ENCODE measurements at places on chromosomes 1 and 21.
A peak's percentile ranks its signal among the peaks of the same experiment; 100 is the strongest.

- peak; percentile 27 for DNase-seq
Observed at GRCh38 chr1:151653397-151653796, 41.5 kb downstream of the SNX27 start.

GRCh38 chr1:87826681-87827251, 498.1 kb downstream of the LMO4 start:
- DNase-seq: peak; percentile 86

DNA sequence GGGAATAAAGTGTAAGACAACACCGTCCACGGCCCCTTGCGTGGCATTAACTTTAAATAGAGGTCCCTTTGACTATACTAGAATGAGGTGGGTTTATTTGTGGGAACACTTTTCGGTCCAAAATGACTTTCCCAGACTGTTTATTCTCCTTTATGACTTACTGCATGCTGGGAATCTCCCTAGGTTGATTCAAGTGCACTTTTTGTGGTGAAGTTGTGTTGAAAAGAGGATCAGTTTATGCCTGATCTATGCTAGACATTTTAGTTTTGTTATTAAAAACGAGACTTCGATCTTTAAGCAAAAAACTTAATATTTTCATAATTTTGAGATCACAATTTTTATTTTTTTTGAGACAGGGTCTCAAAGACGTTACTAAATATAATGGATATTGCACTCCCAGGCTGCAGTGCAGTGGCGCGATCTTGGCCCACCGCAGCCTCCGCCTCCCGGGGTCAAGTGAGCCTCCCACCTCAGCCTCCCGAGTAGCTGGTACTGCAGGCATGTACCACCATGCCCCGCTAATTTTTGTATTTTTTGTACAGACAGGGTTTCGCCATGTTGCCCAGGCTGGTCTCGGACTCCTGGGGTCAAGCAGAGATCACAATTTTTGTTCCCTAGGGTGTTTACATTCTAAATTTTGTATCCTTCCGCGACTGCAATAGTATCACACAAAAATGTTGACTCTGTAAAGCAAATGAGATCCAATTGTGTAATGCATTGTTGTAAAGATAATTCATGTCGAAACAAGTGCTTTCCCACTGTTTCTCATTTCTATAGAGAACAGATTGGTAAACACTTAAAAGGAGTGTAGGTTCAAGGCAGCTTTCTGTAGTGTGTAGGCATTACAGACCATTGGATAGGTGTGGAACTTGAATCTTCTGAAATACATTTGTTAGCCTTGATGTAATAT, 1.6 kb downstream of the CDC42 start:
- DNase-seq: no peak

GRCh38 chr1:76293831-76294230, 219.3 kb downstream of the ST6GALNAC3 start:
- DNase-seq: no peak

DNA sequence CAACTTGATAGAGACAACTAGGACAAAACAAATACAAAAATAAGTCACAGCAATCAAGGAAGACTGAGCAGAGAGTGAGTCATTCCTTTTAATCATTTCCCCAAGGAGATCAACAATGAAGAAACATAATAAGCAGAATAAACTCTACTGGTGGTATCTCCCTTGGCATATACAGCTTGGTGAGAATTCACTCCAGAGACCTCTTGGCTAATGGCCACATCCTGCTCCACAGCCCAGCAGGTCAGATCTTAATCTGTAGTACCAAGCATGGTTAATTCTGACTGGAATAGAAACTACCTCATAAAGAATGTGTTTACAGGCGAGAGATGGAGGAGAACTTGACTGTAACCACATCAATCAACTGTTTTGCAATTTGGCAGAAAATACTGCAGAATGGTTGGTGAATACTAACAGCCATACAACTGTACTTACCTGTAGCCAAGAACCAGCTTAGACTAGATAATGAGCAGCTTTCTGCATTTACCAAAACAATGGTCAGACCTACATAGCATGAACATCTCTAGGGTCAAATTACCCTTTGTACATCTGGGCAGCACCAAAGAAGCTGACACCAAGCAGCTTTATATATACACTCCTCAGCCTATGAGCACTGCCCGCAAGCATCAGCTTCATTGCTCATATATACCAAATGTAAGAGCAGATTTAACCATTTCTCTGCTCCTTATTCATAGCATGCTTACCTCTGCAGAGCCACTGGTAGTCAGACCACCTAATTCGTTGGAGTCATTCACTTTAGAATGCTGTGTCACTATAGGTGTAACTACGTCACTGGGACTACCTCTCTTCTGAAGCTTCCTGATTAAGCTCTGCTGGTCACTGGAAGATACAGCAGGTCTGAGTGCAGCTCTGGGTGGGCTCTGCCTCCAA, 51.0 kb downstream of the KIAA0319L start:
- peak; percentile 53 for DNase-seq

GRCh38 chr1:41917076-41917475, 1.6 kb downstream of the HIVEP3 start:
- no peak for DNase-seq

GRCh38 chr1:68117416-68117815, 67.0 kb upstream of the DIRAS3 start:
- no peak for DNase-seq

GRCh38 chr1:12756273-12756672, 10.3 kb downstream of the CFAP107 start:
- DNase-seq: no peak

DNA sequence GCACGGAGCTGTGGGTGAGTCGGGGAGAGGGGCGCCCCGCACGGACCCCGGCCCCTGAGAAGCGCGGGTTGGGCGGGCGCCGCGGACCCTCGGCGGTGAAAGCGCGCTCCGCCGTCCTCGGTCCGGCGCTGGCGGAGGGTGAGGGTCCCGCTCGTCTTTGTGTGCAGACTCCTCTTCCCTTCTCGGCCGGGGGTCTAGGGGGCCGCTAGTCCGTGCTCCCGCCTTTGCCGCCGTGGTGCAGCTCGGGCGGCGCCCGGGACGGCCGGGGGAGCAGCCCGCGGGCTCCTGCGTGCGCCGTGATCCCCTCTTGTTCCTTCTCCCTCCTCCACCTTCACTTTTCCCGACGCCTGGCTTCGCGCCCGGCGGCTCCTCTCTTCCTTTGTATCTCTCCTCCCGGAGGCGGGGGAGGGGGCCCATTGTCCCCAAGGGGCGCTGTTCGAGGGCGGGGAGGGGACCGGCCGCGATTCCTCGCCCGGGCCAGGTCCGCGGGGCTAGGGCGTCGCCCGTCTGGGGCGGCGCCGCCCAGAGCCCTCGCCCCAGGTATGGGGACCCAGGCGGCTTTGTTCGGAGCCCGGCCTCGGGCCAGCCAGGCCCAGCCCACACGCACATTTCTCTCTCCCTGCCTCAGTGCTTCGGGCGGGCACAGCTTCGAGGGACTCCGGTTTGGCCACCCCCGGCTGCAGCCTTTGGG, 519 bp downstream of the FNBP1L start:
- no peak for DNase-seq

DNA sequence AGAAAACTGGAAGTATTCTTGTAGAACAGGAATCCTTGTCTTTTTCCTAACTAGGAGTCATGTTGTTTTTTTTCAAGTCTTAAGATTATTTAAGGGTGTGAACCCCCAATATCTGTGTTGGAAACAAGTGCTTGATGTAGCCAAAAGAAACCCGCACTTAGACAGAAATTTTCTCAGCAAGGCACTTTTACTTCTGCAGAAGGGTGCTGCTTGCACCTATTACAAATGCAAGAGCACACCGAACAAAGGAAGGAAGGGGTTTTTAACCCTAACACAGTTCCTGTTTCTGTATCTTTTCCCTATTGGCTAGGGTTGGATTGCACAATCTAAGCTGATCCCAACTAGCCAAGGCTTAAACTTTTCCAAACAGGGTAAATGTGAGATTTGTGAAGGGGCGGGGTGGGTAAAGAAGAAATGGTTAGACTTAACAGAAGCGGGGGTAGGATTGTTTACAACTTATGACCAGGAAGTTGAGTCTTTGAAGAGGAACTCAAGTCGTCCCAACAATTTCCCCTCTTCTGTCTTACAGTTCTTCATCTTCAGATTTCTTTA, 75.1 kb downstream of the ZFYVE9 start:
- DNase-seq: no peak

DNA sequence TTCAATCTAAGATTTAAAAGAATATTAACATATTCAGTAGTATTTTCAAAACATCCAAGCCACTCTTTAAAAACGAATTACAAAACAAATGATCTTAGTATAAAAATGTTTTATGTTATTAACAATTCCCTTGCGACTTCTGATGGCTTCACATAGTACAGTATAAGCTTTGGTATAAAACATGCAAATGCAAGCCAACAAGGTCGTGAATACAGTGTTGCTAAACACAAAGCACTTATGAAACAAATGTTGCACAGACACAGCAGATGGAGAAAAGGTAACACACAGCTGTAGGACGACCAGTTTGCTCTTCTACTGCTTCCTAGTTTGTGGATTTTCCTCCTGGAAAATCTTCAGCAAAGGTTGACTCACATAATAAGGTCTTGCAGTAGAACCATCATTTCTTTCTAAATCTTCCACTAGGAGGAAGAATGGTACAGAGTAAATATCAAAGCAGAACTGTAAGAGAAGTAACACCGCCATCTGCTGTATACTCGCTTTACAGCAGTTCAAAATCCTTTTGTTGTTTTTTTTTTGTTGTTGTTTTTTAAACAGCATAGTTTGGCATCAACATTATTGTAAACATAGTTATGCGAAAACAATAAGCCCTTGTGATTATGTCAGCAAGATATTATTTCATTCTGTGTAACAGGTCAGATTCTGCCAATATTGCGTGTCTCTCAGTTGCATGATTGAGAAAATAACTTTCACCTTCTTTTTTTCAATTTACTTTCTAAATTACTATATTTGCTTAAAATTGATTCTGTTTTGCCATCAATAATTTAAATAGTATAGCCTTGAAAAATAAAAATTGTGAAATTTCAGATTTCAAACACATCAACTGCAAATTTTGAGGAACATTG, 69.5 kb downstream of the LHX8 start:
- DNase-seq: peak; percentile 8

- no peak for DNase-seq
Observed at GRCh38 chr1:72557446-72558049, 275.2 kb upstream of the NEGR1 start.

GRCh38 chr1:28887419-28887834, 26.9 kb upstream of the EPB41 start:
- DNase-seq: no peak

- no peak for DNase-seq
Observed at GRCh38 chr1:161218301-161219077, 3.4 kb downstream of the FCER1G start.

DNA sequence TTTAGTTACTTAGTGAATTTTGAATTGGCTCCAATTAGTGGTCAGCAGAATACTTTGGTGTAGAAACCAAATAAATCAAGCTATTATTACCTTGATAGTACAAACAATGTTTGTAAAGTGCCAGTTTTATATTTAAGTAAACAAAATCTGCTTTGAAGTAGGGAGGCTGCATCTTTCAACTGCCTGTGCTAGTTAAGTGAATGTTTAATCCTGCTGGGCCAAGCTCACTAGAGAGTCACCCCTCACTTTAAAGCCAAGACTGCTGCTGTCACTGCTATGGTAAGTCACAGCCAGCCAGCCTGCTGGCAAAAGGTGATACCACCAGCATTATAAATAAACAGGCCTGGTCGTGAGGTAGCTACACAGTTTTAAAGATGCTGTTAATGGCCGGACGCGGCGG, 10.3 kb upstream of the CFAP126 start:
- no peak for DNase-seq

- no peak for DNase-seq
Observed at GRCh38 chr1:59081795-59082194, 215.1 kb upstream of the FGGY start.

- no peak for DNase-seq
Observed at GRCh38 chr1:65424573-65424889, 4.1 kb downstream of the LEPR start.

DNA sequence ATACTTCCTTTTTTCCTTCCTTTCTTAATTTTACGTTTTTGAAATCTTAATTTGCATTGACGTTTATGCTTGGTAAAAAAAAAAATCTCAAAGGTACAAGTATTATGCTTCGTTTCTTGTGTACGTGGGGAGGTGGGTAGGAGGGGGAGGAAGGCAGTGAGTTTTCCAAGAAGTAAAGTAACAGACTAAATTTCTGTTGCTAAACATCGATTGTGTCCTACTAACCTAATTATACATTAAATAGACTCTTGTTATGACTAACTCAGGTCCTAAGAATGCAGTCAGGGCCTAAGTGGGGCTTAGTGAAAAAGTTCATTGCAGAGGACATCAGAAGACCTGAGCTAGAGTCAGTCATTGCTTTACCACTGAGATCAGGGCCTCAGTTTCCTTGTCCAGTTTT, 17.5 kb downstream of the NEK7 start:
- no peak for DNase-seq

GRCh38 chr1:174954073-174954460, 45.7 kb upstream of the CACYBP start:
- no peak for DNase-seq
